NCI-H460 (cell line): ENCODE measurements at places on chromosomes 12 and 14.

- DNase-seq = no peak
Observed at GRCh38 chr14:73877790-73878189, 8.9 kb upstream of the ZNF410 start.

GRCh38 chr12:56040963-56041551 is 661 bp upstream of the RPS26 start:
- no peak for DNase-seq

- peak; percentile 88 for DNase-seq
Observed at GRCh38 chr14:73713803-73714655, at the start of gene PNMA1. Gene PNMA1 (minus strand): TSS chr14:73714384. CDS start chr14:73713639, 745 bp downstream.

DNA sequence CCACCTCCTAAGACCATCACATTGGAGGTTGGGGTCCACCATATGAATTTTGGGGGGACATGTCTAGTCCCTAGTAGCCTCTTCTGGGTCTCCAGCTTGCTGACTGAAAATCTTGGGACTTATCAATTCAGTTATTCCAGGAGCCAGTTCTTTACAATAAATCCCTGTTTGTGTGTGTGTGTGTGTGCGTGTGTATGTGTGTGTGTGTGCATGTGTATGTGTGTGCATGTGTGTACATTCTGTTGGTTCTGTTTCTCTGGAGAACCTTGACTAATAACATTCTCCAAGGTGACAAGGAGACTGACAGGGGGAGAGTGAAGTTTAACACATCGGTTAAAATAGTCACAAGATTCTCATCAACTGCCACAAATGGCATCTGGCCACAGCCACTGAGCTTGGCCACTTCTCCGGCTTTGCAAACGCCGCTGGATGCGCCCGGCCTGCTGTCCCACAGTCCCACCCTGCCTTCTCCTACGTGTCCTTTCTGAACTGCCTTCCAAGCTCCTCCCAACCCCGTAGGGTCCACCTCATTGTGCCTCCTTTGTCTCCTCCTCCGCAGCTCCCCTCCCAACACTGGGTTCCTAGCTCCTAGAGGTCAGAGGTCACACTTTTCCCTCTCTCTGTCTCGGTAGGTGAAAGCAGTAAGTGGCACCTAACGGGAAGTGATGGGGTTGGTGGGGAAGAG is 88.1 kb upstream of the DIO3 start:
- no peak for DNase-seq

- no peak for DNase-seq
Observed at GRCh38 chr14:94058128-94058673, 22.8 kb downstream of the DDX24 start.

- DNase-seq = no peak
Observed at GRCh38 chr12:3977621-3978020, 104.4 kb upstream of the PARP11 start.

- DNase-seq = no peak
Observed at GRCh38 chr14:36346052-36346451, 25.6 kb upstream of the MBIP start.

DNA sequence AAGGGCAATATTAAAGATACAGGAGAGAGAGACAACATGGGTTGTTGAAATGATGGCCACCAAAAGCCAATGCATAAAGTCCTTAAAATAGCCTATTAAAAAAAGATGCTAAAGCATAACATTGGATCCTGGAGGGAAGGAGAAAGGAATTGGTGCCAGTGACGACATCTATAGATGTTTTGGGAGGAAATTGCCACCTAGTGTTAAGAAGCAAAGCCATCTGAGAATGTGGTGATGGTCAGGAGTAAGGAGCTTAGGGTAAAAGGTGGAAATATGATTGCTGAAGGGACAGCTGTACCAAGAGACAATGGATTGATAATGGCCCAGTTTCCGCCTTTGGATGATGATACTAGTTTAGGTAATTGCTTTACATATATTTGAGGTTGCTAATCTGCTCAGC is 85.1 kb downstream of the TMEM30B start:
- no peak for DNase-seq
